Hepatocyte (in vitro differentiated cells): ENCODE measurements at places on chromosomes 1 and 21. TPM values are rescaled to one million over a fixed set of nuclear protein-coding genes. Genes with fewer than 3 reads are reported as not detected.

The TAS1R1 gene
- total RNA-seq = not detected in 2 replicates

The SLC45A3 gene
- total RNA-seq = 10.0 and 12.2 TPM in 2 replicates

The DIO1 gene
- total RNA-seq = 28.7 and 31.2 TPM in 2 replicates

The ACTA1 gene
- 0.12 and 0.33 TPM in 2 replicates for total RNA-seq

The HUNK gene
- 4.4 and 7.1 TPM in 2 replicates for total RNA-seq

The ERG gene
- total RNA-seq = 4.7 and 5.1 TPM in 2 replicates

The HPDL gene
- total RNA-seq = 3.9 and 6.2 TPM in 2 replicates

The TFF3 gene
- 84.4 and 92.0 TPM in 2 replicates for total RNA-seq
